ENCODE measurements at places on chromosomes 12 and 14. TPM values are rescaled to one million over a fixed set of nuclear protein-coding genes. Genes with fewer than 3 reads are reported as not detected.

Gene TMPRSS12
- 0.34 TPM for total RNA-seq

GRCh38 chr12:94705676-94706075 lies 55.3 kb upstream of the TMCC3 start:
- no peaks in the 10 kb centered on the region for H3K36me3 ChIP-seq
- no peak for DNase-seq
- H3K27ac ChIP-seq: no peak overlapping the region
- H3K4me1 ChIP-seq: peaks cover 20% of the 10 kb centered on the region

Gene YARS2
- total RNA-seq: 22.1 TPM

DNA sequence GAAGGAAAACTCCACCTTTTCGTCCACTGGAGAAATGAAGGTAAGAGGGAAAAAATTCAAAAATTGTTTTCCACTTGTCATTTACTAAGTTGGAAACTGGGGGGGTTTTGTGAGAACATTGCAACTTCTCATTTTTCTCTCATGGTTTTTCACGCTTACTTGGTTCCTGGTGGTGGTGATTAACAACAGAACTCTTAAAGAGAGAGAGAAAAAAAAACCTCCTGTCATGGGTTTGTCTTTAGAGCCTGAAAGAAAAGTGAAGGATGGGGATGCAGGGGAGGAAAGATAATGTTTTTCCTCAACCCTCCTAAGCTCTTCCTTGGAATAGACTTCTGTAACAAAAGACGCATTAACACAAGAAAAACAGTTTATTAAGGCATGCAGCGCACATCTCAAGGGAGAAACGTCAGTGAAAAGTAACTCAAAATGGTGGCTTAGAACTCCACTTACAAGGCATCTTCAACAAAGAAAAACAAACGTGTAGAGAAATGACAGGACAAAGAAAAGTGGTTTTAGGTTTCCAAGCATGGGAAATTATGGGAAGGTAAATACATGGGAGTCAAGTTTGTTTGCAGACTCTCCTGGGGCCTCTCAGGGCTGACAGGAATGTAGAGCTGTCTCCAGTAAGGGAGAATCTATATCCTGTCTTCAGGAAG lies 81.9 kb upstream of the ATF7IP start:
- no peak overlapping the region for H3K27ac ChIP-seq
- H3K4me1 ChIP-seq: no peaks in the 10 kb centered on the region
- H3K27me3 ChIP-seq: no peaks in the 10 kb centered on the region
- H3K36me3 ChIP-seq: no peaks in the 10 kb centered on the region

- DNase-seq: peak; percentile 58
- no peak overlapping the region for H3K4me3 ChIP-seq
- no peak overlapping the region for H3K27ac ChIP-seq
- H3K4me1 ChIP-seq: peaks cover 53% of the 10 kb centered on the region
- H3K36me3 ChIP-seq: no peaks in the 10 kb centered on the region
- no peaks in the 10 kb centered on the region for H3K27me3 ChIP-seq
These were observed 80.4 kb downstream of the PITPNM2 start for GRCh38 chr12:123070267-123071081.

GRCh38 chr12:121817648-121818043 lies 13.8 kb downstream of the SETD1B start:
- peaks cover 11% of the 10 kb centered on the region for H3K4me1 ChIP-seq
- H3K4me3 ChIP-seq: no peak overlapping the region
- H3K27me3 ChIP-seq: no peaks in the 10 kb centered on the region
- H3K36me3 ChIP-seq: peaks cover 88% of the 10 kb centered on the region
- no peak for DNase-seq

DNA sequence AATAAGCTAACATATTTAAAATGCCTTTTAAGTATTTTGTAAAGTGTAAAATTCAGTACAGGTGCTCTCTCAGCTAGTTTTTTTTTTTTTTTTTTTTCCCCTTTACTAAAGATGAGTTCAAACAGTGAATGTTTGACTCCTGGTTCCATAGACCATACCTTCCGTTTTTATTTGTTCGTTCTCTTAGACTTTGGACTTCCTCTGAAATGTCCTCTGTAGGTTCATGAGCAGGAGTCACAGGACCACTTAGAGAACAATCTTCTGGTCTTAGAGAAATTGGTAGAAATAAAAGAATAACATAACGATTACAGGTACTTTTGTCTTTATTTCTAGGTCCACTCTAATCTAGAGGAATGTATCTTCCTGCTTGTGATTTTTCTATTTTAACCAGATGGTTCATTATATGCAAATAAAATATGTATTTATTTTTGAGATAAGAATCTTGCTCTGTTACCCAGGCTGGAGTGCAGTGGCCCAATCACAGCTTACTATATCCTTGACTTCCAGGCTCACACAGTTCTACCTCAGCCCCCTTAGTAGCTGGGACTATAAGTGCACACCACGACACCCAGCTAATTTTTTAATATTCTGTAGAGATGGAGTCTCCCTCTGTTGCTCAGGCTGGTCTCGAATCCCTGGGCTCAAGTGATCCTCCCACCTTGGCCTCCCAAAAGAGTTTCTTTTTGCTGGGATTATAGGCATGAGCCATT lies 25.8 kb downstream of the STYX start:
- H3K36me3 ChIP-seq: peaks cover 36% of the 10 kb centered on the region
- no peaks in the 10 kb centered on the region for H3K27me3 ChIP-seq
- no peak for DNase-seq
- H3K4me3 ChIP-seq: no peak overlapping the region
- H3K4me1 ChIP-seq: no peaks in the 10 kb centered on the region

GRCh38 chr14:100659345-100660001 lies 67.2 kb upstream of the DLK1 start:
- DNase-seq: no peak
- peaks cover under 1% of the 10 kb centered on the region for H3K4me1 ChIP-seq
- H3K4me3 ChIP-seq: no peak overlapping the region
- H3K27ac ChIP-seq: no peak overlapping the region

DNA sequence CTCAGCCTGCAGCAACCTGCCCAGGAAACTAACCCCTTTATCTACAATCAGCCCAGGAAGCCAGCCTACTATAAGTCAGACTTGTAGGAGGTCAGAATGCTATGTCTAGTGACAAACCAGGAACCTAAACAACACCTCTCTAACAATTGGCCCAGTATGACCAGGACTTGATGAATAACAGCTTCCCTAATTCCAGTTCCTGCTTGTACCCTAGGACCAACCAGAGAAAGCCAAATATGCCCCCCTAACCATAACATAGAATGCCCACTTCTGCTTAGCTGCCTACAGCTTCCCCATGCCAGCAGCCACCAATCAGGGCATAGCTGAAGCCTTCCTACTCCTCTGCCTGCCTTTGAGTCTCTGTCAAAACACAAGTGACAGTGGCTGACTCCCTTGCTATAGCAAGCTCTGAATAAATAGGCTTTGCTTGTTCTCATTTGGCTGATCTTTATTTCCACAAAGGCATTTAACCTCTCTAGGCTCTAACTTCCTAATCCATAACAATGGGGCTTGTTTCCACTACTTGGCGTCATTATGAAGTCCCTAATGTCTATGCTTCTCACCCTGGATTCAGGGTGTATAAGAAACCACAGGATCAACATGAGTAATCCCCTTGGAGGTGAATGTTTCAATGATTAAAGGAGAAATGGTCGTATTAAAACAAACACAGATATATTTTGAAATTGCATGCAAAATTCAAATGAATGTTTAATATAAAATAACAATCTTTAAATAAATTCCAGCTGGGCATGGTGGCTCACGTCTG lies 220.2 kb downstream of the ANO6 start:
- no peak overlapping the region for H3K27ac ChIP-seq
- no peaks in the 10 kb centered on the region for H3K27me3 ChIP-seq
- no peaks in the 10 kb centered on the region for H3K4me1 ChIP-seq
- peaks cover 3% of the 10 kb centered on the region for H3K36me3 ChIP-seq
- no peak for DNase-seq

DNA sequence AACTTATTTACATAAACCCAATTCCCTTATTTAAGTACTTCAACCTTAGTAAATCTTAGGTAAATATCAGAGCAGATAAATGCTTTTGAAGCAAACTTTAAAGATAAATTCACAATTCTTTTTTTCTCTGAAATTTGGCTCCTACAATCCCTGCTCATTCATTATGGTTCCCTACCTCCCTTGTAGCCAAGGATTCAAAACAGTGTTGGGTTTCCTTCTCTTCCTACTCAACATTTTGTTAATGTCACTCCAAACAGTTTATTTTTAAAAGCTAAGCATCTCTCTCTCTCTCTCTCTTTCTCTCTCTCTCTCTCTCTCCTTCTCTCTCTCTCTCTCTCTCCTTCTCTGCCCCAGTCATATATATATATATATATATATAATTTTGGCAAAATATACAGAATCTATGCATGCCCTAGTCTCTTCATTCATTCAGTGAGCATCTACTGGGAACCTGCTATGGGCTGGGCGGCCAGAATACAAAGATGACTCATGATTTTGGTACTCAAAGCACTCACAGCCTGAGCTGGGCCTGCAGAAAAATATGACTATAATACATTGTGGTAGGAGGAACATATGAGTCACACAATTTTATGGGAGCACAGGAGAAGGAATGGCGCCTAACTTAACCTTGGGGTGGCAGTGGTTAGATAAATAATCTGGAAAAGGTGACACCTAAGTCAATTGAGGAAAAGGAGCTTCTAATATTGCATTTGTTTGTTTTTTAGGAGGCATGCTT lies 123.7 kb upstream of the DHRS4 start:
- no peaks in the 10 kb centered on the region for H3K27me3 ChIP-seq
- H3K4me3 ChIP-seq: no peak overlapping the region
- no peaks in the 10 kb centered on the region for H3K36me3 ChIP-seq
- H3K4me1 ChIP-seq: no peaks in the 10 kb centered on the region
- no peak overlapping the region for H3K27ac ChIP-seq
- no peak for DNase-seq

DNA sequence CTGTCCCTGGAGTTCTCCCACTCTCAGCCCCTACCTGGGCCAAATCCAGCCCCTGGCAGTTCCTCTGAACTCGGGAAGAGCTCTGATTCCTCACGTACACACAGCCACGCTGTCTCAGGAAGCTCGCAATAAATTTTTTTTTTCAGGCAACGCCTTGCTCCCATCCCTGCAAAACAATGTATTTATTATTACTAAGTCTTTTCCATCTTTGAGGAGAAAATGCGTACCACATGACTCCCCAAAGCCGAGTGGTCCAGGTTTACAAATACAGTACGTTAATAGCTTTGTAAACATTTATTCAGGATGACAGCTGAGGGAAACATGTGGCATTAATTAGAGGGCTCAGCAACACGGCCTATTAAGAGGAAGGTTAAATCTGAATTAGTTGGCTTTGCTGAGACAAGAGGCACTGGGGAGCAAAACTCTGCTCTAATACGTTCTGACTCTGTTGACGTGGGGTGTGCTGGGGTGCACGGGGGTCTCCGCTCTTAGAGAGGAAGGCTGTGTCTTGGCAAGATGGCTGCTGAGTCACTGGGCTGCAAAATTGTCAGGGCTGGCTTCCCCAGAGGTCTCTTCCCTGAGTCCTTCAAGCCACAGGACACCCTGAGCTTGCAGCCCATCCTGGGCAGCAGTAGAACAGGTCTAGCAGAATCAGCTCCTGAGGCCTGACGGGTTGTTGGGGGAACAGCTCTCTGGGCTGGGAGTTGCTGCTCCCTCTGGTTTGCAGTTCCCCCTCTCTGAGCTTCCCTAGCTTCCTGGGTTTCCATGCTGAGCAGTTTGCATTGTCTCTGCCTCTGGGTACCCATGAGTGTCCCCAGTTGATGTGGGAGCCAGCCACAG lies 185.2 kb upstream of the TBX3 start:
- H3K36me3 ChIP-seq: no peaks in the 10 kb centered on the region
- no peak for DNase-seq
- no peak overlapping the region for H3K4me3 ChIP-seq
- H3K27me3 ChIP-seq: no peaks in the 10 kb centered on the region
- no peaks in the 10 kb centered on the region for H3K4me1 ChIP-seq
- no peak overlapping the region for H3K27ac ChIP-seq

Gene ZNF891
- total RNA-seq: 4.6 TPM

- H3K27ac ChIP-seq: peak overlapping the region; percentile 44
- DNase-seq: no peak
- H3K4me3 ChIP-seq: no peak overlapping the region
These were observed 8.7 kb downstream of the TMEM253 start for GRCh38 chr14:21109377-21110138.

DNA sequence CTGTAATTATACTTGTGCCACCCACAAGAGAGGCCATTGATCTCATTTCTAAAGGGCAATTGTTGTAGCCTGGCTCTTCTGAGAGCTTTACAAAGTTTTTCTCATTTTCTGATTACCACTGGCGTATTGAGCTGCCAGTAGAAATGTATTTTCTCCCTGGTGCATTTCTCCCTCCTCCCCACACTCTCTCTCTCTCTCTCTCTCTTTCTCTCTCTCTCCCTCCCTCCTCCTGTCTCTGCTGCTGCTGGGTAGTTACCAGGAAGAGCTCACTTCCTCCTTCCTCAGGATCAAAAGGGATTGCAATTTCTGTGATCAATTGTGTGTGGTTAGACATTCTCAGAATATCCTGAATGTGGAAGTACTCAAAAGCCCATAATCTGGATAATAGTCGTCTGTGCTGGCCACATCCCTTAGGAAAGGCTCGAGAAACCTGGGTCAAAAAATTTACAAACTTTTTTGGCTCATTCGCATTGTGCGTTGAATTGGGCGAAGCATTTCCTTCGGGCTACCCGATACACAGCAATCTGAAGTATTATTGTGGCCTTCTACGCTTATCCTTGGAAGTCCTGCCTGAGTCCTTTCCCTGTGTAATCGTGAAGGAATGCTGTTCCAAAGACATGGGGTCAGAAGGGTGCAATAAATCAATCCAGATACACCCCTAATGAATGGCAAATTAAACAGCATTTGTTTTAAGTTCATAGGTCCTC lies 254.8 kb downstream of the MSRB3 start:
- no peak overlapping the region for H3K4me3 ChIP-seq
- DNase-seq: no peak
- H3K4me1 ChIP-seq: peaks cover 4% of the 10 kb centered on the region
